ENCODE measurements at places on chromosomes 7 and 10.

DNA sequence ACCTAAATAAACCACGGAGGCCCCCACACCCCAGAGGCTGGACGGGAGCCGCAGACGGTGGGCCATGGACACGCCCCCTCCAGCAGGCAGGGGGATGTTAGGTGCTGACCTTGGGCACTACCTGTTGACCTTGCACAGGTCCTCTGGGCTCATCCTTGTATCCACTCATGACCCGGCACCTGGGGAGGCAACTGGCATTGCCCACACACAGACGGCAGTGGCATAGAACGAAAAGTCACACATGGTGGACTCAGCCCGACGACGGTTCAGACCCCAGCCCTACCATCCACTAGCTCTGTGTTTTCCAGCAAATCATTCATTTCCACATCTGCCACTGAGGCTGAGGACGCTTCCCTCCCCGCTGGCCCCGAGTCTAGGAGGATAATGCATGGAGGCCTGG lies 247.7 kb upstream of the PPP2R2D start:
- no peak for DNase-seq

DNA sequence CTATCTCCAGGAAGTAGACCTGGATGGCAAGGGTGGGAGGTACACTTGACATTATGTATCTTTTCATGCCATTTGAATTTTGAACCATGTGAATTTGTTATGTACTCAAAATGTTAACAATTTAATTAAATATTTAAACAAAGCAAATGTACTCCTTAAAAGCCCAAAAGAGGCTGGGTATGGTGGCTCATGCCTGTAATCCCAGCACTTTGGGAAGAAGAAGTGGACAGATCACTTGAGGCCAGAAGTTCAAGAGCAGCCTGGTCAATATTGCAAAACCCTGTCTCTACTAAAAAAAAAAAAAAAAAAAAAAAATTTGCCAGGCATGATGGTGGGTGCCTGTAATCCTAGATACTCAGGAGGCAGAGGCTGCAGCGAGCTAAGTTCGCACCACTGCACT lies 136.9 kb upstream of the ASAH2 start:
- no peak for DNase-seq

- DNase-seq: no peak
Measured at GRCh38 chr7:103690242-103690974, 244.4 kb upstream of the SLC26A5 start.

GRCh38 chr10:100508266-100508665 lies 11.4 kb downstream of the SEC31B start:
- DNase-seq: no peak

DNA sequence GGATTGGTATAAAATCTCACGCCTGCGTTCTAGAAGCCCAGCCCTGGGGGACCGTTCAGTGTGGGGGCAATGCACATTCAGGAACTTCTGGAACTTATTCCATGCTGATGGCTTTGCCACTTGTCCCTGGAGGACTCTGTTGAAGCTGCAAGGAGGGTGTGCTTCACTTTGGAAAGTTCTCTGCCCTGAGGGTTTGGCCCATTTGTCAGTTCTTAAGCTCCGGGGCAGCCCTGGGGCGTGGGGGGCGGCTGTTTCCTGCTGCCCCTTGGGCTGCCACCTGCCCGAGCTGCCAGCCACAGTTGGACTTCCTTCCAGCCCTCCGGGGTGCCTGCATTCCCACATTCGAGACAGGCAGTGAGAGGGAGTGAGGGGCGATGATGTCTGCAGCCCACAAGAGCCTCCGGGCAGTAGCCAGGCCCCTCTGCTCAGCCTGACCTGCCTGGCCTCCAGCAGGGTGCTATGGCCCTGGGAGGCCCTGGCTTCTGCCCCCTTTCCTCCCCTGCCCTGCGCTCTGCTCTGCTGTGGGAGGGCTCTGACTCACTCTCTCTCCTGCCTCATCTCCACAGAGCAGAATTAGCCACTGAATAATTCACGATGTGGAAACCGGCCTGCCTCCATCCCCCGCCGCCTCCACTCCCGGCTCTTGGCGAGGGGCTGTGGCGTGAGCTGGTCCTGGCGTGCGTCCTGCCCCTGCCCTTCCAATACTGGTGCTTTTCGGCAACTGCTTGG lies 1.9 kb downstream of the TTYH3 start:
- DNase-seq: no peak

DNA sequence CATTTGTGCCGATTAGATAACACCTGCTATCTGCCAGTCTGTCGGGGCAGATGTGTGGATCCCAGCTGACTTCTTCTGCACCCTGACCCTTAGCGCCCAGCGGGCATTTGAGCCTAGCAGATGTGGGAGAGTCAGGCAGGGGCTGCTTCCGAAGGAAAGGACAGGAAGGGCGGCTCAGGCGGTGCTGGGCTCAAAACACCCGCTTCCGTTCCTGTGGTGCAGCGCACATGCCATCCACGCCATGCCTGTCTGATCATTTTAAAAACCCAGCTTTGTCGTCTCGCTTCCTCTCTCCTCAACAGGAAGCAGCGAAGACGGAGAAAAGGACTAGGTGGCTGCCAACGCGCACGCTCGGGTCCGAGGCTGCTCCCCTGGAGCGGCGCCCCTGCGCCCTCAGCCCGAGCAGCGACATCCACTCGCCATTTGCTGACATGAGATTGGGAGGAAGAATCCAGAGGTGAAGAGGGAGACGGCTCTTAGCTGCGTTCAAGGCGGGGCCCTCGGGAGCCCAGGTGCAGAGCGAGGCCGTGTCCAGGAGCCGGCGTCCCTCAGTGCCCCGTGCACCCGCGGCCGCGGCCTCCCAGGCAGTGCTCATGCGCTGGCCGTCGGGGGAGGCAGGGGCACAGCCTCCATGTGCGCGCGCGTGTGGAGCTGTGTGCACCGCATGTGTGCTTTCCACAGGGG lies 5.9 kb upstream of the BHLHA15 start:
- no peak for DNase-seq

DNA sequence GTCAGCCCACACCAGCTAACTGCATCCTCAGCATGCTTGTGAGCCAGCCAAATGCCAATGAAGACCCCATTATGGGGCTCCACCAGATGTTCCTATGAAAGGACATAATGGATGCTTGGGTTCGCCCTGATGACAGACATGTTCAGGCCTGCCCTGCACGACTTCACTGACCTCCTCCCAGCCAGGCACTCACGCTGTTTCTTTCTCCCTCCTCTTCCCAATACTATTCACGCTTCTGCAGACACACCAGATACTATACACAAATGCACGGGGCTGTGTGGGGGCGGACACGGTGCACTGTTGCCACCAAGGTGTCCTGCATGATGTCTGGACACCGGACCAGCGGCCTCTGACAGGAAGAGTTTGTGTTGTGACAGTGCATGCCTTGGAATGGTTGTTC lies 284.2 kb downstream of the PRPF18 start:
- DNase-seq: no peak

- no peak for DNase-seq
Measured at GRCh38 chr10:91562839-91563581, 69.9 kb downstream of the PPP1R3C start.

- no peak for DNase-seq
Measured at GRCh38 chr7:28768577-28769147, 189.5 kb downstream of the TRIL start.

GRCh38 chr10:3942937-3943489 lies 158.0 kb upstream of the KLF6 start:
- no peak for DNase-seq

DNA sequence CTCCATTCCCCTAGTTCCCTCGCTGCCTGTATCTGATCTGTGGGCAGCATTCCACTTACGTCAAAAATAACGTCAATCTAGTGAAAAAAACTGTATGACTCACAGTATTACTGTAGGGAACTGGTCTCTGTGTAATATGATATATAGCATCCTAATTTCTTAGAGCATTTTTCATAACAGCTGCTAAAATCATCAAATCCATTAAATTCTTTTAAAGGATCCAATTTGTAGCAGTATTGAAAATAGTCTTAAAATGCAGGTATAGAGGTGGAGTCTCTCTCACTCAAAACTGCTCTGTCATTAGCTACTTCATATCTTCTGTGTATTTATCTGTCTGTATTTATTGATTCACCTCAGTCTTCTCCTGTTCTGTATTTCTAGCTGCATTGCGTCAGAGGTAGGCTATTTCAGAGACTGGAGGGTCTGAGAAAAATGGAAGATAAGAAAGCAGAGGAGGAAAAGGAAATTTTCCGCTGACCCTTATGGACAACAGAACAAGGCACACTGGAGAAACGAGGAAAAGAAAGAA lies 59.9 kb downstream of the PON1 start:
- DNase-seq: no peak

DNA sequence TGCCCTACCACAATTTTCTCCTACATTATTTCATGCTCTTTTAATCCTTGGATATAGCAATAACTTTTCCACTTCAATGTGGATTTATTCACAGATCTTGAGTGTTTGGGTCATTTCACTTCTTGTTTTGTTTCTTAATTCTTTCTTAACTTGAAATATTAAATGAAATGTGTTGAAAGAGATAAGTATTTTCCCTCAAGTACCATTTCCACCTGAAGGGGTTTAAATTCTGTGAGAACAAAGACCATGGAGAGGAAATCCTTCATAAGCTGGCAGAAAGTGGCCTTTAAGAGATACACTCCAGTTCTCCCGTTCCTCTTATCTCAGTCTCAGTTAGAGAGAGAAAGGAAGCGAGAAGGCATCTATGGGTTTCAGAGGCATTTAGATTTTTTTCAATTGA lies 14.1 kb upstream of the DLD start:
- no peak for DNase-seq

DNA sequence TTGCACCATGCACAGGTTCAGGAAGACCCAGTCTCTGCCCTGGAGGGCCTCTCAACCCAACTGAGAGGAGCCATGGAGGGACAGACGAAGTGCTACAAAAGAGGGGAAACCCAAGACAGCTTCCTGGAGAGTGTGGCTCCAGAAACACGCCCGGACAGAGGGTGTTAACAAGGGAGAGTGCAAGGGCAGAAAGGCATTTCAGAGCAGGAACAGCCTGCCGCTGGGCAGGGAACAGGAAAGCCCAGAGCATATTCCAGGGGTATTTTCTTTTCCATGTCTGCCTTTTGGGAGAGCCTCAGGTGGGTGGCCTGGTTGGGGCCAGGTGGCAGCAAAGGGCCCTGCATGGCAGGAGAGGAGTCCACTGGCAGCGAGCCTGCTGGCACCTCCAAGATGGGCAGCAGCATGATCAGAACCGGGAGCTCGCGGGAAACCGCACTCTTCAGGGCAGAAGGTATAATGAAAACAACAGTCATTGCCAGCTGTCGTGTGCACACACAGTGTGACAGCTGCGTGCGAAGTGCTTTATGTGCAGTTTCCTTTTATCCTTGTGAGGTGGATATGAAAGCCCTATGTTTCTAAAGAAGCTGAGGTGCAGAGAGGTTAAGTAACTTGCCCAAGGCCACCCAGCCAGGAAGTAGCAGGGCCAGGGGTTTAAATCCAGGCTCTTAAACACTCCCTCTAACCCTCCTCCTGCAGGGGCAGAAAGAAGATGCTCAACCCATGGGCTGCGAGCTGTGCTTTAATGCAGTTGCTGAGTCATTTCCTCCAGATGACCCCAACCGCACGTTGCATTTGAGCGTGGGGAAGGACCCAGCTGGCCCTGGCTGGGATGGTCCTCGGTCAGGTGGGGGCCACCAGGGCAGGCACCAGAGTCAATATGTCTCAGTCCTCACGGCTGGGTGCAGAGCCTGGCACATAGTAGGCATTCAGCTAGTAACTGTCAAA lies 128.6 kb downstream of the OAT start:
- DNase-seq: no peak

DNA sequence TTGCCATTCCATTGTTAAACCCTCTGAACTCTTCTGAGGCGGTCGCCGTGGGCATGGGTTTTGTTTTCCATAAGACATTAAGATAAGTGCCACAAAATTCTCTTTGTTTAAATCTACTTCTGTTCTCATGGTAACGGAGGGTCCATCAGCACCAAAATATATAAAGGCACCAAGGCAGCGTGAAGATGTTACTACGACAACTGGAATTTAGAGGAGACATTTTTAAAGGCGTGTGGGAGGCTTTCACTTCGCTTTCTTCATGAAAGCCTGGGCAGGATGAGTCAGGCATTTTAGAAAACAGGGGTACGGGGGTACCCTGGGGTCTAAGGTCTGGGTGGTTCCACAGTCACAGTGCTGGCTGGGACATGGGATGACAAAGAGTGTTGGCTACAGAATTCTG lies 34.0 kb downstream of the SMKR1 start:
- no peak for DNase-seq

DNA sequence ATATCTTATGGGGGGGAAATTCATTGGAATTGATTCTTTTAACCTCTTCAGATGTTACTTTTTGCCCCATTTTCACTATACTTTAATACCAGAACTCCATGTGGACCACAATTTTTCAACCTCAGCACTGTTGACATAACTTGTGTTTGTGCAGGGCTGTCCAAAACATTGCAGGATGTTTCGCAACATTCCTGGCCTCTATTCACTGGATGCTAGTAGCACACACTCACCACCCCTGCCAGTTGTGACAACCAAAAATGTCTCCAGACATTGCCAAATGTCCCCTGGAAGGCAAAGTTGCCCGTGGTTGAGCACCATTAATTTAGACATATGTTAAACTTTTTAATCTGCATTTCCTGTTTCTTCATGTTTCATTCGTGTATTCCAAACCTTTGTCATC lies 234.7 kb downstream of the GFRA1 start:
- no peak for DNase-seq

GRCh38 chr10:18533896-18534295 lies 117.5 kb downstream of the NSUN6 start:
- DNase-seq: no peak

GRCh38 chr7:2864204-2864985 lies 20.3 kb upstream of the GNA12 start:
- no peak for DNase-seq

- no peak for DNase-seq
Measured at GRCh38 chr7:128152721-128153120, 88.4 kb upstream of the LEP start.

DNA sequence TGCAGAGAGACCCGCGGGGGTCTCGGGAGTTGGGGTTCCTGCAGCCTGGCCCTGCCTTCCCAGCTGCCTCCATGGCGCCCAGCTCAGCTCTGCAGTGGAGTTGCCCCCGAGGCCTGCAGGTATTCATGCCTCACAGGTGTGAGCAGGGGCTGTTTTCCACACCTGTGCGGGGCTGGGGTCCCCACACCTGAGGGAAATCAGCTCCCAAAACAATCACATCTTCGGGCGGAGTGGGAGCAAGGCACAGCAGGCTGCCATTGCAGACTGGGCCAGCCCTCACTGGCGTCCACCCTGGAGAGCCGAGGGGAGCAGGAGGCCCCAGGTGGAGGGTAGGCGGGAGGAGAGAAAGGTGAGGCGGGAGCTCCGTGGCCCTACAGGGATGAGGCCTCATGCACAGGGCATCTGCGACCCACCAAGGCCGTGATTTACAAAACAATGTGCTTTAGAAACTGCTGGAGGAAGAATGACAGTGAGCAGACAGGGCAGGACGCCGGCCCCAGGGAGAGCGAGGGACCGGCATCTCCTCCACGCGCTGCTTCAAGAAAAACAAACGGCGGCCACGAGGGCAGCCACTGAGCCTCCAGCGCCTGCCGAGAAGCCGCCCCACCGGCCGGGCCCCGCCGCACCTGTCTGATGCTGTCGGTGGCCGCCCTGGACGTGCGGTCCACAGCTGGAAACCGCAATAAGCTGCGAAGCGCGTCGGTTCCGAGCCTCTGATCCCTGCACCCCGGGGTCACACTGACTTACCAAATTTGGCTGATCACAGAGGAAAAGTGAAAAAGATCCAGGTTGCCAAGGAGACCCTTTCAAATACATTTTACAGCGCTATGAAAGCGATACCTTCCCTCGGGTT lies 53.0 kb upstream of the PDGFA start:
- DNase-seq: no peak

- DNase-seq: peak; percentile 47
Measured at GRCh38 chr7:28272461-28272877, 91.9 kb upstream of the JAZF1 start.
